Heart right ventricle (tissue), 16 donors: ENCODE measurements at places on chromosomes 2 and 18. TPM values are rescaled to one million over a fixed set of nuclear protein-coding genes. Genes with fewer than 3 reads are reported as not detected.

The FSIP2 gene
- 0.22 TPM for polyA plus RNA-seq

The FMNL2 gene
- 5.2 TPM for polyA plus RNA-seq

The IL1F10 gene
- not detected for polyA plus RNA-seq

The ATP6V1B1 gene
- 6.4 TPM for polyA plus RNA-seq

The SLC9A4 gene
- polyA plus RNA-seq, result not detected

The SLC9A2 gene
- polyA plus RNA-seq, result not detected

The C1QL2 gene
- 0.03 TPM for polyA plus RNA-seq

The FHOD3 gene
- 298 TPM for polyA plus RNA-seq

The CCDC178 gene
- not detected for polyA plus RNA-seq

The WNT6 gene
- polyA plus RNA-seq, result 1.1 TPM
